NK-92 treated with Interleukin-12 subunit alpha and Interleukin-12 subunit beta, amount 100 ng/mL, for 24 hours (cell line): ENCODE measurements at places on chromosomes 16 and 17.

DNA sequence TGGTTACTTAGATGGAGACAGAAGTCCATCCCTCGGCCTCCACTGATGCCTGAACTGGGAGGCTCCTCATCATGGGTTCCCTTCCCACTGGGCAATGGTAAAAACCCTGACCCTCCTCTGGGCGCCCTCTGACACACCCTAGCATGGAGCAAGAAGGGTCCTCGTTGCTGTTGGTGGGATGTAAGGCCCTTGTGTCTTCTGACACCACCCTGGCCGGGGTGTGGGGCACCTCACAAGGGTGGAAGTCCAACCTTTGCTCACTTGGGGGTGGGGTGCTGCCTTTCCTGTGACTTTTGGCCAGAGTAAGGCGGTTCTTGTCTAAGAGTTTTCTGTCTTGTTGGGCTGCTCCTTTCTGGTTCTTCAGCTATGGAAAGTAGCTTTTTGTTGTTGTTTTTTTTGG, 28.7 kb downstream of the MPRIP start:
- no peak for DNase-seq

GRCh38 chr17:50953831-50954601, 87.9 kb upstream of the TOB1 start:
- no peak for DNase-seq

DNA sequence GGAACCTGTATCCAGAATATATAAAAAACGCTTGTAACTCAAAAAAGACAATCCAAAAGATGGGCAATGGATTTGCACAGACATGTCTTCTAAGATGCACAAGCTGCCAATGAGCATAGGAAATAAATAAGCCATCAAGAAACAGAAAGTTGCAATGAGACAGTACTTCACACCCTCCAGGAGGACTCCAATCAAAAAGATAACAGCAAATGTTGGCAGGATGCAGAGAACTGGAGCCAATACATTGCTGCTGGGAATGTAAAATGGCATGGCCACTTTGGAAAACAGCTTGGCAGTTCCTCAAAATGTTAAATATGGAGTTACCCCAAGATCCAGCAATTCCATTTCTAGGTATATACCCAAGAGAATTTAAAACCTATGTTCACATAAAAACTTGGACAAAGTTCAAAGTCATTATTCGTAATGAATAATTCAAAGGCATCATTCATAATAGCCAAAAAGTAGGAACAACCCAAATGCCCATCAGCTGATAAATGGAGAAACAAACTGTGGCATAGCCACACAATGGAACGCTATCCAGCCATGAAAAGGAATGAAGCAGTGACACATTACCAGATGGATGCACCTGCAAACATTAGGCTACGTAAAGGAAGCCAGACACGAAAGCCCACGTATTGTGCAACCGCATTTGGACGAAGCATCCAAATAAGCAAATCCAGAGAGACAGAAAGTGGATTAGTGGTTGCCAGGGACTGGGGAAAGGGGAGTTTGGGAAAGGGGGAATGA, 25.6 kb downstream of the GGA2 start:
- DNase-seq = no peak

DNA sequence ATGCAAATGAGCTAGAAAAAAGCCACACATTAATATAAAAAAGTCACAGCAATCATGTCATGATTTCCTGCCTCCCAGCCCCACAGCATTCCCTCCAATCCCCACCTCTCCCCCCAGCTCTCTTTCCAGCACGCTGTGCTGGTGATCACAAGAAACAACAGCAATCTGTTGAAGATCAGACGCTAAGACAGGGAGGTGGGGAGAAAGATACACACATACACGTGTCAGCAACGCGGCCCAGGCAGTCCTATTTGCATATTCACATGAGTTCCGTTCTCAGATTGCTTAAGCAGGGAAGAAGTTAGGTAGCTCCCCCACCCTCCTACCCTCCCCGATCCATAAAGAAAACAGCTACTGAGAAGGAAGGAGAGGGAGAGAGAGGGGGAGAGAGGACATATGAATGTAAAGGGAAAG, 405.5 kb upstream of the PSMD7 start:
- no peak for DNase-seq

DNA sequence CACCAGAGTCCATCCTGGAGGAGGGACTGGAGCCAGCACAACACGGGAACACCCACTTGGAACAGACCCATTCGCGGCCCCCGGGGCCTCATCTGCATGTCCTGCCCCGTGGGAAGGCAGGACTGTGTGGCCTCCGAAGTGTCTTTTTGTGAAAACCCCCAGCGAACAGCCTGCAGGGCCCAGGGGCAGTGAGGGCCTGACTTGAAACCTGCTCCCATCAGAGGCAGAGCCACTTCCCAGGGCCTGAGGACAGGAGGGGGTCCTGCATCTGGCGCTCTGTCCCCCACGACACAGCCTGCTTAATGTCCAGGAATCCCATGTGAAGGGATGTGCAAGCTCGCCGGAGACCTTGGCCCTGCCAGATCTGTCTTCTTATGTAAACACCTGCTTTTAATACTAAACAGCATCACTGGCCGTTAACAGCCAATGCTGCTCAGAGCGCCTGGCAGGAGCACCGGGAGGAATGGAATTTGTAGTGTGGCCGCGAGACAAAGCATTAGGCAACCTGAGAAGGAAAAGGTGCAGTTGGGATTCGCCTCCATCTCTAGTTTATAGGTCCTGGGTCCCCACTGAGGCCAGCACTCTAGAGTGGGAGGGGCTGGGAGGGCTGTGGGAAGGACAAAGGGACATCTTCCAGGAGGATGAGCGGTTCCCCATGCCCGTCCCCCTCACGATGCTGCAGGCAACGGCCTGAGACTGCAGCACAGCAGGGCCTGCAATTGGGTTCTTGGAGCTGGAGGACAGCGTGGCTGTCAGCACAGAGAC, 9.6 kb upstream of the EVPL start:
- no peak for DNase-seq

GRCh38 chr16:70437582-70438557, 1.0 kb downstream of the ST3GAL2 start:
- DNase-seq = no peak

- DNase-seq = no peak
These were observed 2.2 kb upstream of the PHLPP2 start for GRCh38 chr16:71726476-71727315.
